BJ (cell line): ENCODE measurements at places on chromosomes 3 and 15.

DNA sequence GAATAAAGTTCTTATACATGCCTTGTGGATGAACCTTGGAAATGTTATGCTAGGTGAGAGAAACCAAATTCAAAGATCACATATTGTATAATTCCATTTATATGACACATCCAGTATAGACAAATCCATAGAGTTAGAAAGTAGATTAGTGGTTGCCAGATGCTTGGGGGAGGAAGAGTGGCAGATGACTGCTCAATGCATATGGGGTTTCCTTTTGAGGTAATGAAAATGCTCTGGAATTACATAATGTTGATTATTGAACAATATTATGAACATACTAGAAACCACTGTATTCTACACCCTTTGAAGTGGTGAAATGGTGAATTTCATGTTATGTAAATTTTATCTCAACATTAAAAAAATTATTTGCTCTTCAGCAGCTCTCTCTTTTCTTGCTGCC lies 100.8 kb downstream of the DHX36 start:
- no peak for DNase-seq

GRCh38 chr3:127637546-127637945 lies 8.6 kb downstream of the PODXL2 start:
- DNase-seq, result no peak

GRCh38 chr15:39624806-39625205 lies 43.9 kb downstream of the THBS1 start:
- peak; percentile 84 for DNase-seq

DNA sequence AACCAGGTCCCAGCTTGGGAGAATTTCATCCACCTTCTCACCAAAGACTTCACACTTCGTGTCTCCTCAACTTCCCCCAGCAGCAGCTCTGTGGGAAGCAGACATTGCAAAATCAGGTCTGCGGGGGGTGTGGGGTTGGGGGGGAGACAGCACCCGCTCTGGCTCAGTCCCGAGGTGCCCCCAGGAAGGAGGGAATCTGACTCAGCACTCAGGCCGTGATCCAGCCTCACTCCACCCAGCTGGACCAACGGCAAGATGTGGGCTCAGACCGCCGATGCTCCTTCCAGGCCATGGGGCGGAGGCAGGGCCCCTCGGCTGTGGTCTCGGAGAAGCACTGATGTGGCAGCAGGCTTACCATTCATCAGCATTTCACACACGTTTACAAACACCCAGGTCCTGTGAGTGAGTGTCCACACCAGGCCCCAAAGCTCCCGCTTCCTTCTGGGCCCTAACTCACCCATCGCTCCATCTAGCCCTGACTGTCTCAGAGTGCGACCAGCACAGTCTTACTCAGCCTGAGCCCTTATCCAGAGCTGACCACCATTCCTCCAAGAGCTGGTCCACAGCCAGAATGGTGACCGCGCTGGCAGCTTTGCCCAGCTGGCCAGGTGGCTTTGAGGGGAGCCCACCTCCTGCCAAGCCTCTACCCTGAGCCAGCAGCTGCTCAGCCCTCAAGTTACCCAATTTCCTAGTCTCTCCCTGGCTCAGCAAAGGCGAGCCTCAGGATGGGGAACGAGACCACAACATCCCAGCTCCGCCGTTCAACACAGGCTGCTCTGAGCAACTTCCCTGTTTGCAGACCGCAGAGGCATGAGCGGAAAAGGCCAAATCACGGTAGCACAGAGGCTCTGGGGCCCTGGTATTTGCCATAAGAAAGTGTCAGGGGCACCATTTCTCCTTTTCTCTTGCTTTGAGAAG lies 3.3 kb downstream of the STAB1 start:
- DNase-seq, result peak; percentile 14

- no peak for DNase-seq
These were observed 821 bp downstream of the LINS1 start for GRCh38 chr15:100601163-100601562.

- no peak for DNase-seq
These were observed 108.8 kb downstream of the SQOR start for GRCh38 chr15:45743426-45744235.

DNA sequence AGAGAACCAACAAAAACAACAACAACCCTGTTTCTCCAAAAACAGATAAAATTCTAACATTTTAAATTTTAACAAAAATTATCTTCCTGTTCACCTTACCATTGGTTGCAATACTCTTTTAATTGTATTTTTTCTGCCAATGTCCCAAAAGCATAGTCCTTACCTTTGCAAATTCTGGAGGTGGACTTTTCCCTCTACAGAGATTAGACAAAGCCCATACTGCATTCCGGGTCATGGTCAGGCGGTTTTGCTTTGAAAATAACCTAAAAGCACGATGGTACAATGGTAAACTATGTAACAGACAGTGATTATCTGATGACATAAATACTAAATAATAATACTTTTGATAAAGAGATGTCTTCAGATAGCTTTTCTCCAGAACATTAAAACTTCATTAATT lies 35.5 kb upstream of the WDR5B start:
- DNase-seq, result no peak

DNA sequence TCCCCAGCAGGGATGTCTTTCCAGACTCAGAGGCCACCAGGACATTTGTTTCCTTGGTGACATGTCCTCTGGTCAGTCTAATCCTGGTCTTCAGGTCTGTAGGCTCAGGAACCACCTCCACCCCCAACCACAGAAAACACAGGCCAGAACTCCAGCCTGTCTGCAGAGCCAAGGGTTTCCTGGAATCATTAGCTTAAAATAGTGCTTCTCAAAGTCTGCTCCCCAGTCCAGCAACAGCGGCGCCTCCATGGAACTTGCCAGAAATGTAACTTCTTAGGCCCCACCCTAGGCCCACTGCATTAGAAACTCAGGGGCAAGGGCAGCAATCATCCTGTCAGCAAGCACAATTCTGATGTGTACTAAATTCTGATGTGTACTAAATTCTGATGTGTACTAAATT lies 20.0 kb downstream of the SLC28A1 start:
- no peak for DNase-seq

DNA sequence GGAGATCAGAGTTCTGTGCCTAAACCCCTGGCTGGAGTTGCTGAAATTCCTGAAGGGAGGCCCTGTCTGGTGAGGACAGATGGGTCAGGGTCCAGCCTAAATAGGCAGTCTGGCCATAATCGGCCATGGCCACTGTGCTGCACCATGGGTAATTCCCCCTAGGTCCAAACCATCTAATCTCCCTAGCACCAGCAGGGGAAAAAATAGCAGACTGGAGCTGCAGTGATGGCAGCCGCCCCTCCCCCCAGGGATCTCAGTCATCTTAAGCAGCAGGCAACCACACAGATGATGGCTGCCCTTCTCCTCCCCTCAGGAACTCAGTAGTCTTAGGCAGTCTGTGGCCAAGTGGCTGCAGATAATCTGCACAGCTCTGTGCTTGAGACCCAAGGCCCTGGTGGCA lies 68.4 kb upstream of the CD96 start:
- DNase-seq, result no peak

- no peak for DNase-seq
These were observed 14.2 kb downstream of the ZNF80 start for GRCh38 chr3:114223143-114223542.

DNA sequence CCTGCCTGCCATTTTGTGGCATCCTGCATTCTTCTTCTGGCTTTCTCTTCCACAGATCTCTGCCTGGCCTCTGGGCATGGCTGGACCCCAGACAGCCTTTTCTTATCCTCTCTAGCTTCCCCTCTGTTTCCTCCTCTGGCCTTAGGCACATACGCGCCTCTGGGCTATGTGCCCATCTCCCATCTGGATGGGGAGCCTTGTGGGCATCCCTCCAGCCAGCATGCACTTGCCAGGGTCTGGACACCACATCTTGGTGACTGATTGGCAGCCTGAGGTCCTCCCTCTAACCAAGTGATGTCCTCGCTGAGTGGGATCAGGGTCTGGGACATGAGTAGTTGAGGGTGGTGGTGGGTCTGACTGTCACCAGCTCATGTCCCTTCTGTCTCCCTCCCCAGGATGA lies 12.8 kb downstream of the PLEKHO2 start:
- DNase-seq, result no peak

- no peak for DNase-seq
These were observed 19.8 kb downstream of the NMNAT3 start for GRCh38 chr3:139657936-139658335.

DNA sequence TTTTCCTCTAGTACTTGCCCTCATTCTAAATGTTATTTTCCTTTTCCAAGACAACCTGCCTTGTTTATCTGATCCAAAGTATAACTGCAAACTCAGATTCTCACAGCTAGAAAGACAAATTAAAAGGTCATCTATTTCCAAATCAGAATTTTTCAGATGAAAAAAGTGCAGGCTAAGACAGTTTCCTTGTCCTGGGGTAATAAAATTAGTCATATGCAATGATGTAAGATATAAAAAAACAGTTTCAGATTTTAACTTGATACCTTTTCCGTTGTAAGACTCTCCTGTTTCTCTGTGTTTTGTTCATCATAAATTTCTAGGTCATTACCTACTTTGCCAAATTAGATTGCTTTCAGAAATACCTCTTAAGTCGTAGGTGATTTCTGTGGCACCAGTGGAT lies 238.4 kb upstream of the PEX5L start:
- DNase-seq, result no peak

GRCh38 chr3:94611596-94611995 lies 548.7 kb downstream of the NSUN3 start:
- DNase-seq, result no peak

DNA sequence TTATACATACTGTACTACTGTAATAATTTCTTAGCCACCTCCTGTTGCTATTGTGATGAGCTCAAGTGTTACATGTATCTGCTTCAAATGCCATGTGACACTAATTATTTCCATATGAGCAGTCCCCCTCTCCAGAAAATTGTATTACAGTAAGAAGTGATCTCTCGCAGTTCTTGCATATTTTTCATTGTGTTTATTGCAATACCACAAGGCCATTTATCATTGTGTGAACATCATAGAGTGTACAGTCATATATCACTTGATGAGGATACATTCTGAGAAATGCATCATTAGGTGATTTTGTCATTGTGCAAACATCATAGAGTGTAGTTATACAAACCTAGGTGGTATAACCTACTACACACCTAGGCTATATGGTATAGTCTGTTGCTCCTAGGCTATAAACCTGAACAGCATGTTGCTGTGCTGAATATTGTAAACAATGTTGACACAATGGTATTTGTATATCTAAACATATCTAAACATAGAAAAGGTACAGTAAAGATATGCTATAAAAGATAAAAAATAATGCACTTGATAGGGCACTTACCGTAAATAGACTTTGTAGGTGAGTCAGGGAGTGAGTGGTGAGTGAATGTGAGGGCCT lies 189.6 kb upstream of the MLF1 start:
- no peak for DNase-seq

DNA sequence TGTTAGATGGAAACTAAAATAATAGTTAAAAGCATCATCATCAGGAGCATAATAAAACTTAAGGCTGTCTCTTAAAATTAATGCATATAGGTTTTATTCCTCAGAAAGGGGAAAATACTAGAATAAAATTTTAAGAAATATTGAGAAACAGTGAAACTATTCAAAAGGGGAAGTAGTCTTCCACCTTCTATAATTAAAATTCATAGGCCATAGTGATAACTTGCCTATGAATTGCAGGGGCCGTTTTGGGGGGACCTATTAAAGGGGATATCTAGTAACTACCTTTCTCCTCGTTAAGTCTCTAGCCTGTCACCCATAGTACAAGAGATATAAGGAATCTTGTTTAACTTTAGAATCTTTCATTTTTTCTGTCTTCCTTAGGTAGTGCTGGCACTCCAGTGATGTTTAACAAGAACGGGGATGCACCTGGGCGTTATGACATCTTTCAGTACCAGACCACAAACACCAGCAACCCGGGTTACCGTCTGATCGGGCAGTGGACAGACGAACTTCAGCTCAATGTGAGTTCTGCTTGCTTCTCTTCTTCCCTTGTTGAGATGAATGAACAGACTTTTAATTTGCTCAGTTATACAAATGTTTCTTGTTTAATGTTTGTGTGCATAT lies 600.4 kb downstream of the GRM7 start:
- no peak for DNase-seq

GRCh38 chr3:66253790-66254620 lies 33.2 kb downstream of the SLC25A26 start:
- no peak for DNase-seq

DNA sequence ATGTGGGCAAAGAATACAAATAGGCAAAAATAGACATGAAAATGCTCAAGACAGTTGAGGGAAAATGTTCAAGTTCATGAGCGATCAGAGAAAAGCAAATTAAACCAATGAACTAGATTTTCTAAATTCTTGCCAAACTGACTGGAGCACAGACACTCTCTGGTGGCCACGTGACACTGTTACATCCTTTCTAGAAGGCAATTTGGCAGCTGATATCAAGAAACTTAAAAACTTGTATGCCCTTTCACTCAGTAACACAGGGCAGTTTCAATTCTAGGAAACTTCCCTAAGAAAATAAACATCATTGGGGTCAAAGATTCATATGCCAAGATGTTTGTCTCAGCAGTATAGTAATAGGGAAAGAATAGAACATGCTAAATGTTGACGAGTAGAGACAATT lies 52.2 kb downstream of the ABHD5 start:
- DNase-seq, result no peak

GRCh38 chr15:74337607-74338211 lies 29.7 kb downstream of the CYP11A1 start:
- DNase-seq, result no peak

DNA sequence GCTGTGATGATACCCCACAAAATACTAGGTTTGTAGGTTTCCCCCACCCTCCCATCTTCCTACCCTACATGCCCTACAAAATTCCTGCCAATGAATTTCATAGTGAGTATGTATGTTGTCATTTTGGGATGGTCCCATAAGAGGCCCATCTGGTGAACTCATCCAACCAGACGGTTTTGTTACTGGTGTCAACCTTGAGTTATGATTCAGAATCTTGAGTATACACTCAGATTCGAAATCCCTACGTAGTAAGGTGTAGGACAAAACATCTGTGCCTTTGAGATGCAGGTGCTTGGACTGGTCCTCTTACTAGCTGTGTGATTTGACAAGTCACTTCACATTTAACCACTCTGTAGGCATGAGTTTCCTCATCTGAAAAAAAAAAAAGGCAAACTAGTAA lies 3.6 kb downstream of the SIAH2 start:
- no peak for DNase-seq

GRCh38 chr15:51907136-51907862 lies 64.3 kb downstream of the LEO1 start:
- DNase-seq, result peak; percentile 40

DNA sequence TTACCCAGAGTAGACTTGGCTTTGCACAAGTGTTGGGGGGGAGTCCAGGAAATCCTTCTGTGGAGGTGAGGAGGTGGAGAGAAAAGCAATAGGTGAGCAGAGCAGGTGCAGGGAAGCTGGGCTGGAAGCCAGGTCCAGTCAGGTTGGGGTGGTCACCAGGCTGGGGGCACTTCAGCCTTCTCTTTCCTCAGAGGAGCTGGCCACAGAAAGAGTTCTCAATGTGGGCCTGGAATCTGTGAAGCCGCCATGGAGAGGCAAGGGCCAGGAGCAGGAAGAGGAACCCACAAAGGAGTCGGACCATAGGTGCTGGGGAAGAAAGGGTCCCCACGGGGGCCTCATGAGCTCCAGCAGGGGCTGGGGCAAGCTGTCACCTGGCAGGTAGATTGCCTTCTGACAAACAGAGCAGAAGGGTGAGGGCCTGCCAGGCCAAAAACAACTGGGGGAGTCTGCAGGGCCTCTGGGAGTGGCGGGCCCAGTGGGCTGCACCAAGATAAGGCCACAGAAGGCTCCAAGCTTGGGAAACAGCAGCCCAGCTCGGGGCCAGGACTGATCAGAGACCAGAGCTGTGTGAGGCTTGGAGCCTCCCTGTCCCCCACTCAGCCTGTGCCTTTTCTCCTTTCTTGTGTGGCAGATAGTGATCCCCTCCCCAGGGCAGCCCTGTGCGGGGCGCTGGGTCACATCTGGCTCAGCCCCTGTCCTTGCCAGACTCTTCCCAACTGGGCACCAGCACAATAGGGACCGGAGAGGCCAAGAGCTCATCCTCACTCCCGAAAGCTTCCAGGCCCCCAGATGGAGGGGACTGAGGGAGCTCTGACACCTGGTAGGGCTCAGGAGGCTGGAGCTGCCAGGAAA lies 53.0 kb upstream of the FGD5 start:
- DNase-seq, result no peak
